Esophagus mucosa (tissue), 1 donor: ENCODE measurements at places on chromosomes 2 and 18. TPM values are rescaled to one million over a fixed set of nuclear protein-coding genes. Genes with fewer than 3 reads are reported as not detected.

The CCDC102B gene
- total RNA-seq = 1.2 TPM

The PMAIP1 gene
- total RNA-seq = 11.6 TPM

The IL1RL2 gene
- 8.1 TPM for total RNA-seq

The PLGLB2 gene
- 0.20 TPM for total RNA-seq

The BCL2 gene
- 2.3 TPM for total RNA-seq

The BOK gene
- 35.0 TPM for total RNA-seq

The LOXL3 gene
- 0.52 TPM for total RNA-seq

The KCNJ13 gene
- total RNA-seq = not detected

The ARMC9 gene
- total RNA-seq = 1.2 TPM

The TMEM247 gene
- total RNA-seq = not detected

The CYRIA gene
- 1.3 TPM for total RNA-seq

The PTPRM gene
- total RNA-seq = 5.3 TPM

The KCNIP3 gene
- total RNA-seq = 0.96 TPM

The CYP26B1 gene
- total RNA-seq = 1.9 TPM

The PTPRN gene
- total RNA-seq = not detected

The AQP12A gene
- total RNA-seq = not detected

The SCN3A gene
- total RNA-seq = 0.28 TPM

The GYPC gene
- total RNA-seq = 4.9 TPM

The LDLRAD4 gene
- total RNA-seq = 3.0 TPM

The ASTL gene
- total RNA-seq = 0.28 TPM

The ECEL1 gene
- total RNA-seq = not detected

The CD302 gene
- 1.6 TPM for total RNA-seq

The DOK6 gene
- 0.04 TPM for total RNA-seq

The COL4A3 gene
- 0.76 TPM for total RNA-seq

The CDH19 gene
- 0.24 TPM for total RNA-seq

The DNER gene
- total RNA-seq = 0.60 TPM

The FLACC1 gene
- total RNA-seq = 0.56 TPM

The TWIST2 gene
- total RNA-seq = 0.48 TPM

The IL36RN gene
- total RNA-seq = 64.1 TPM

The GPR39 gene
- total RNA-seq = 1.4 TPM

The DSG1 gene
- total RNA-seq = 33.7 TPM
